ENCODE measurements at places on chromosomes 1 and 21.

GRCh38 chr1:48048980-48049379, 51.8 kb upstream of the TRABD2B start:
- DNase-seq: no peak

GRCh38 chr1:54640863-54641836, at the start of gene MROH7:
Gene MROH7 (plus strand): TSS chr1:54641786. CDS start chr1:54652927, 11,141 bp downstream.
- DNase-seq: no peak

GRCh38 chr1:29305943-29306342, 69.6 kb downstream of the PTPRU start:
- no peak for DNase-seq

DNA sequence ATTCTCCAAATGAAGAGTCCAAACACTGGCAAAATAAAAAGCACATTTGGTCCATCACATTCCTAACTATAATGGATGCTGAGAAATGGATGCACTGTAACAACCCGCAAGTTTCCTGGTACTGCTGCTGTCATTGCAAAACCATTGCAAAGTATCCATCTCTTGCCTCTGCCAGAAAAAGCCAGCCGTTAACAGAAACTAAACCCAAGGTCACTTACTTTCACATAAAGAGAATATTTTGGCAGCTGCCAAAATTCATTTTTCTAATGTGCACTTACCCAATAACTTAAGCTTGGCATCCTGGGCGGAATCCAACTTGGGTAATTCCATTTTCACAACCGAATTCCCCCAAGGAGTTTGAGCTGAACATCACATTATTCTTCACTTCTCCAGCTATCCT, 77.0 kb upstream of the LRRC8D start:
- DNase-seq: no peak

- no peak for DNase-seq
Observed at GRCh38 chr21:36705679-36706481, 7.0 kb downstream of the SIM2 start.

DNA sequence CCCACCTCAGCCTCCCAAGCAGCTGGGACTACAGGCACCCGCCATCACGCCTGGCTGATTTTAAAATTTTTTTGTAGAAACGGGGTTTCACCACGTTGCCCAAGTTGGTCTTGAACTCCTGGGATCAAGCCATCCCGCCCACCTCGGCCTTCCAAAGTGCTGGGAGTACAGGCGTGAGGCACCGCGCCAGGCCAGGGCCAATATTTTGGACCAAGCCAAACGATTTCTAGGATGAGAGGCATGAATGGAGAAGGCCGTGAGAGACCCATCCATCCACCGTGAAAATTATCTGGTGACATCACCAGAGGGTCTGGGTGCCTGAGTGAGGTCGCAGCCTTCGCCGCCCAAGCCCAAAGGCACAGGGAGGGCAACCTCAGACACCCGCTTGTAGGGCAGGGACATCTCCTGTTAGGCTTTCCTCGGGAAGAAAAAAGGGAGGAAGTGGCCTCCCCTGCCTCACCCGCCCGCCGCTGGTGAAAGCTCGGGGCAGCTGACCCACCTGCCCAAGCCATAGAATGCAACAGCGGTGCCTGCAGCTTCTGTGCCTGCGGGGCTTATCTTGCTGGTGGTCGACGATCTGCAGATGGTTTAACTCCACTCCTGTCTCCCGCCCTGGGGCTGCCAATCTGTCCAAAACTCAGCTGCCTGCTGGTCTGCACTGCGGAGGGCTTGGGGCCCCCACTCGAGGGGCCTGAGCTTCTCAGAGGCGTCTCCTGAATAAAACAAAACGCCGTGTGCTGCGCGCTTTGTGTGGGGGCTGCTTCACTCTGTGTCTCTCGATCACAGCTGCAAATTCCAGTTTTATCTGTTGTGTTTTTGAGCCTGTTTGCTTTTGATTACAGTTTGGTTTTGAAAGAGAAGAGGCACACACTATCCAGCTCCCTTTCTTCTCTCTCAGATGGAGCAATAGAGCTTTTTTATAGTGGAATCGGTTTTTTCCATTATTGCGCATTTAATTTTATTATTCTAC, 85.8 kb downstream of the MRPS6 start:
- DNase-seq: no peak

DNA sequence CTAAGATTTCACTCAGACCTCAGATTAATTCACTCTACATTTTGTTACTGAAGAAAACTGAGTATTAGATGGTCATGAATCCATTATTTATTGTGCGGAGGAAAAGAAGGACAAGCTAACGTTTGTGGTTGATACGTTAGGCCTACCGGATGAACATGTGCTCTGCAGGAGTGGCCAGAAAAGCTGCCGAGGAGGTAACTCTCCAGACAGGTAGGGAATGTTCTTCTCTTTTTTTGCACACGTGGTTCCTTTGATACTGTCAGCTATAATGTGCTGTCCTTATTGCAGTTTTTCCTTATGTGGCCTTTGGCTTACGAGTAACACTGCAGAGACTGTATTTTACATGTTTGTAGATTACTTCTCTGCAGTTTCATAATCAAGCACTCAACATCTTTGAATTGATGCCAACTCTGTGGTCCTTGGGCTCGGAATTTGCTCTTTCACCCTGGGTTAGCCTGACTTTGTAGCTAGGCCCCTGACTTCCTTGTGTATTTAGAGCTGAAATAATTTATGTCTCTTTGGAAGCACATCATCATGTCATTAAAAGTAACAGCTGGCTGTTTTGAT, 13.6 kb downstream of the MTR start:
- DNase-seq: no peak

GRCh38 chr1:24540906-24541710, 14.8 kb upstream of the NCMAP start:
- DNase-seq: no peak

- no peak for DNase-seq
Observed at GRCh38 chr21:39980241-39980820, 113.1 kb downstream of the PCP4 start.

- DNase-seq: no peak
Observed at GRCh38 chr1:40122855-40123254, 25.8 kb upstream of the PPT1 start.

GRCh38 chr1:153578490-153578889, 12.8 kb upstream of the S100A2 start:
- DNase-seq: no peak

DNA sequence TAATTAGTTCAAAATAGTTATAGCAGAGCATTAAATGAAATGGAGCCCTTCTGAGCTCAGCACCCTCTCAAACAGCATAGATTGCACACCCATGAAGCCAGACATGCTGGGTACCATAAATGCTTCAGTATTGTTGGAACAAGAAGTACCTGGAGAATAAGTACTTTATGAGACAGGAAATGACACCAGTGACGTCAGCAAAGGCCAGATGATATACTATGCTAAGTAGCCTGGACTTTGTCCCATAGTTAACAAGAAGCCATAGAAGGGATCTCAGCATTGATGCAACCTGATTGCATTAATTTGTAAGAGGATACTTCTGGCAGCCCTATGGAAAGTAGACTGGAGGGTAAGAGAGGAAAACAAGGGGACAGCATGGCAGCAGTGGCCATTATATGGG, 16.3 kb upstream of the GADD45A start:
- DNase-seq: no peak

DNA sequence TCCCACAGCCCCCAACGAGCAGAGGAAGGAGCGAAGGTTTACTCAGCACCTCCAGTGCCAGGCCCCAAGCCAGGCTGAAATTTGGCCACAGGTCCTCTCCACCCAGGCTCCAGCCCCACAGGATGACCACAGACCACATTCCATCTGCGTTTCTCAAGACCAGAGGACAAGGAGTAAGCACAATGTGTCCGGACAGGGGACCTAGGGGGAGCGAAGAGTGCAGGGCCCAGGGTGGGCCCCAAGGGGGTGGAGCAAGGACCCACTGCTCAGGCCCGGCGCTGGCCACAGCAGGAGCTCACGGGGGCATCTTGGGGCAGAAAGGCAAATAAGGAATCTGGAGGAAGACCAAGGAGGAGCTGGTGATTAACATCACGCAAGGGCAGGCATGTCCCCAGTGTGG, 100.5 kb downstream of the NPHP4 start:
- no peak for DNase-seq

- DNase-seq: no peak
Observed at GRCh38 chr1:1618396-1619068, 3.2 kb downstream of the MIB2 start.

DNA sequence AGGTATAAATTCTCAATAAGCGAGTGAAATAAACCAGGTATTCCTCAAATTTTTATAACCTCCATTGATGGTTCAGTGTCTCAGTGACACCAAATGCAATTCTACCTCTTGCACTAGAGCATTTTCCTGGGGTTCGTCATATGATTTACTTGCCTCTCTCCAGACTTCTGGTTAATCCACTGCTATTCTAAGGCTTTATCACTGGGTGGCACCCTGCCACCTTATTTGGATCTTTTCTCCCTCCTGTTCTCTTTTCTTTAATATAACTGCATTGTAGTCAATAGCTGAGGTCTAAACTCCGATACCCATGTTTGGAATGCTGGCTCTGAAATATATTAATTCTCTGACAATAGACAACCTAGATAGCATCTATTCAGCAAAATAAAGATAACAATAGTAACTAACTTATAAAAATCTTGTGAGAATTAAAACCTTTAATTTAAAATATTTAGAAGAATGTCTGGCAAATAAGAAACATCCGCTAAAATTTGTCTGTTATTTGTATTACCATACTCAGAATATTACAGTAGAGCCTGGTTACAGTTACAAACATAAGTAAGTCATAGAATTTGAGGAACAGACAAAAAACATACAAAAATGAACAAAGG, 436.4 kb downstream of the PLA2G4A start:
- no peak for DNase-seq

DNA sequence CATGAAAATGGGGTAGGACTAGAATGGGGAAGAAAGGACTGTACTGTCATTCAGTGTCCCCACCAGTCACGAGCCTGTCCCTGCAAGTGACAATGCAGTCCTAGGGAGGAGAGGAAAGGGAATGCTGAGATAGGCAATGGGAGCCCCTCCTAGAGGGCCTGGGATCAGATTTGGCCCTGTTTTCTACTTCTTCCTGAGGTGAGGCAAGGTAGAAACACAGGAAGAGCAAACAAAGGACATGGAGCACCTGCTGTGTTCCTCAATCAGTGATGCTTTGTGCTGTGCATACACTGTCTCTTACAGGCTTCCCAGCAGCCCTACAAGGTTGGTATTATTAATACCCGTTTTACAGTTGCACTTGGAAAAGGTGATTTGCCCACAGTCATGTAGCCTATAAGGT, 6.1 kb downstream of the FABP3 start:
- DNase-seq: no peak

GRCh38 chr1:245807954-245808719, 653.4 kb downstream of the KIF26B start:
- DNase-seq: no peak

DNA sequence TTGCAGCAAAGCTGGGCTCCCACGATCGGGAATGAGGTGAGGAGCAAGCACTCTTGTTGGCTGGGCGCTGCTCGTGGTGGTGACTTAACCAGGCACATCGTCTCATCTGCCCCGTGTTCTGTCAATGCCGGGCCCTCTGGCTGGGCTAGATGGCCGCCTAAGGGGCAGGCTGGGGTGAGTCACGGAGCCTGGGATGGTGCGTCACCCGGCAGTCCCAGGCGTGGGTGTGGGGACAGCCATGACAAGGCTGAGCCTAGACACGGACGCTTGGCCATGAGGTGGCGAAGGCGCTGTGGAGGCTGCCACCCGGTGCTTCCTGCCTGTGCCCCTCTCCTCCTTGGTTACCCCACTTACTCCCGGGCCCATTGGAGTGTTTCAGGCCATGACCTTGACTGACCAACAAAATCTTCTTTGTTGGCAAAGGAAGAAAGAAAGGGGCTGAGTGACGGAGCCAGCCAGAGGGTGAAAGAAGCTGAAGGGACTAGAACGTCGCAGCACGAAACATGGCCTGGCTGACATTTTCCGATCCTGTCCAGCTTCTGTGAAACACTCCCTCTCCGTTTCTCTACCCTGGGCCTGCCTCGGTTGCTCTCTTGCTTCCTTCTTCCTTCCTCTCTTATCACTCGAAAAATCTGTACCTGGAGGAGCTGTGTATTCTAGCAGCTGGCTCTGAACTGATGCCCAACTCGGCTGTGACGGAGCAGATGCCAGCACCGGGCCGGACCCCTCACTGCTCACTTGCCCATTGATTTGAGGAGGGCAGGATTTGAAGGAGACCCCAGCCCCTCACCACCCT, 596 bp downstream of the CD247 start:
- peak; percentile 84 for DNase-seq

GRCh38 chr21:16117851-16118590, 388.2 kb downstream of the USP25 start:
- no peak for DNase-seq

- DNase-seq: no peak
Observed at GRCh38 chr1:212514782-212515181, 82.1 kb downstream of the NENF start.

DNA sequence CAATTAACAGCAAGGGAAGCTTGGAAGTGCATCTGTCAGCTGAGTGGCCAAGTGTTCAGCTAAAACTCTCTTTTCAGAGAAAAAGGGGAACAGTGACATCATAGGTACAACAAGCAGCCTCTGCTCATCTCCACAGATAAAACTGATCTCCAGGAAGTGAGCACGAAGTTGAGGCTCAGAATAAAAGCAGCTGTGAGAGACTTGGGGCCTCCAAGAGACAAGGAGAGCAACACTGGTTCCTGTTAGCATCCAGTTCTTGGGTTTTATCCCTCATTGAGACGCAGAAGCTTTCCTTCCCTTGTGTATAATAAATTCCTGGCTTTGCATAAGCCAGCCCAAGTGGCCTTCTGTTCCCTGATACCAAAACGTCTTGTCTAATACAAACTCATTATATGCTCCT, 20.0 kb upstream of the CNN3 start:
- no peak for DNase-seq

DNA sequence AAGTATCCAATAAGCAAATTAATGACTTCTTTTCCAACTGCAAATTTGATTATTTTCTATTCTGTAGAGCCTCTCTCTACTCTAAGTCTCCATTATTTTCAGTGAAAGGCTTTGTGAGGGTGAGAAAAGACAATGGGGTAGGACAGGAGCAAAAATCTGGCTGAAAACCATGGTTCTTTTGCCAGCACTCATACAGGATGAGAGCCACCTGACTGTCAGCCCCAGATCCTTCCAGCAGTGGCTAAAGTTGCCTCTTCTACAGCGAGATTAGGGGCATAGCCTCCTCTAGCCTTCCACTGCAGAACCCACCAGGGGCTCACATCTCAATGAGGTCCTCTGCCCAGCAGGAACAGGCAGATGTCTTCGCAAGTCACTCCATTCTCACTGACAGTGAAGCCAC, 23.7 kb downstream of the NMNAT2 start:
- DNase-seq: no peak

GRCh38 chr1:234633246-234634003, 23.4 kb upstream of the IRF2BP2 start:
- DNase-seq: no peak

Data from CD4-positive, alpha-beta T cell treated with Interleukin-15 for 1 hour (primary cell).